ENCODE measurements at places on chromosomes 13 and 19.

- DNase-seq, result no peak
Measured at GRCh38 chr13:46202188-46202795, 9.4 kb upstream of the LRRC63 start.

DNA sequence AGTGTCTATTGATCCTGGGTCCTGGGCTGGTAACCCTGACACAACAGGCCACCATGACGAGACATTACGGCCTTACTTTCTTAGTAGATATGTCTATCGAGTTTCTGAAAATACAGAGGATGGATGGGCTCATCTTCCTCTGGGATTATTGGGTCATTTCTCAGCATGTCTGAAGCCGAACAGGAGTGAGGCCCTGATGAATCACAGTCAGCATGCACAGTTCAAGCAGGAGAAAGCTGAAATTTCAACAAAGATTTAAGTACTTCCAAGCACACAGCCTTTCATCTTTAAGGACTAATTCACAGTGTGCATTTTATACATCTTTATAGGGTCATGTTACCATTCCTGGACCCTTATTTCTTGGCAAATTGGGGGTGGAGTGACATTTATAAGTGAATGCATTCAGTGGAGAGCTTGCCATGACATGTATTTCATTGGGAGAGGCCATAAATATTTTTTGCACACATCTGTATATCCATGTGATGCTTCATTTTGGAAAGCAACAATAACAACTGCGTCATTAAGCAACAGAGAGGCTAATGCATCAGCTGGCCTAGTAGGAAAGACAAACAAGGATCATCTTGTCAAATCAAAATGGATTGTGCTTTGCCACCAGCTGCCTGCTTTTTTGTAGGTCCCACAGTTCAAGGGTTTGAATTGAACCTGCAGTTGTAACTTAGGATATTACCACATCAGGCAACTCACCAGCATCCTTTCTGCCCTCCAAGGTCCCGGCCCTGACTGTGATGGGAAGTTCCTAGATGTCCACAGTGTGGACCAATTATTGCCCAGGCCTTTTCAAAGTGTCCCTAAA, 143.5 kb downstream of the DNAJC15 start:
- DNase-seq, result no peak

- no peak for DNase-seq
Measured at GRCh38 chr13:27481766-27482165, 31.4 kb upstream of the MTIF3 start.

DNA sequence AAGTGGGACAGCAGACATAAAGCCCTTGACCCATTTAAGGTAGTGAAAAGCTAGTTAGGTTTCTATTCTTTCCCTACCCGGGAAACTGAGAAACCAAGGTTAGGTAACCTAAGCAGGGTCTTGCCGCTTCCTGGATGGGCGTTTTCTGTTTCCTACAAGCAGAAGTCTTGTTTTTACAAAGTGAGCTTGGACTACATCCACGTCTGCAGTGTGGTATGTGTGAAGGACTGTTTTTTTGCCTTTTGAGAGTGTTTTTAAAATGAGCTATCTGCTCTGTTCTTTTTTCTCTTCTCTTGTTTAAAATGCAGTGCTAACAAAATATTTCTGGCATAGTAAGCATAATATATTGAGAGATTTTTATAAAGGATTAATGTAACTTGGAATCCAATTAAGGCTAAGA, 49.4 kb downstream of the GPR12 start:
- DNase-seq, result no peak

GRCh38 chr13:102344410-102344809, 57.4 kb downstream of the FGF14 start:
- no peak for DNase-seq

DNA sequence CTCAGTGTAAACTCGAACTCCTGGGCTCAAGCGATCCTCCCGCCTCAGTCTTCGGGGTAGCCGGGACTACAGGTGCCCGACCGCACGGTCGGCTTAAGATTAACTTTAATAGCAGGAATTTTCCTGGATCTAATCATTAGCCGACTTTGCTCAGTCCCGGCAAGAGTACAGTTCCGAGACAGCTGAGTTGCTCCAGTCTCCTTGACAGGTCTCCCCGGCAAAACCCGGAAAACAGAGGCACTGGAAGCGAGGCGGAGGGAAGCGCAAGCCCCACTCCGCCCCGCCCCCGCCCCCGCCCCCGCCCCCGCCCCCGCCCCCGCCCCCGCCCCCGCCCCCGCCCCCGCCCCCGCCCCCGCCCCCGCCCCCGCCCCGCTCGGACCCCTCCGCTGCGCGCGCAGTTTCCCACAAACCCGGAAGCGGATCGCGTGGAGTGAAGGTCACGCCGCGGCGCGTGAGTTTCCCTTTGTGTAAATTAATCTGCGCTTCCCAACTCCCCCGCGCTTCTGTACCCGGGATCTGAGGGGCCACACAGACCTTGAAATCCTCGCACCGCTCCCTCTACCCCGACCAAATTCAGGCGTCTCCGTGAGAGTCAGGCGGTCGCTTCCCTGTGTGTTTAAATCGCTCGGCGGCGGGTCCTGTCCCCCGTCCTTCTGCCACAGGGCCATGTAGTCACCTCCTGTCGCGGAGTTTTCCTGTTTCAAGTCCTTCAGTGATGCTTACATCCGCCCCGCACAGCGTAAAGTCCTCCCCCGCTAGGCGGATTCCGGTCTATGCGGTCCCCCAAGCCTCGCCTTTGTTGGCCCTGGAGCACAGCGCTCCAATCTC, at the start of gene ZNF480:
Gene ZNF480 (plus strand): TSS at position 397 of the 828 bp plus-strand sequence. CDS start 3,244 bp downstream, outside the sequence.
- peak; percentile 79 for DNase-seq

GRCh38 chr19:340620-341385, 3.8 kb downstream of the MIER2 start:
- no peak for DNase-seq

DNA sequence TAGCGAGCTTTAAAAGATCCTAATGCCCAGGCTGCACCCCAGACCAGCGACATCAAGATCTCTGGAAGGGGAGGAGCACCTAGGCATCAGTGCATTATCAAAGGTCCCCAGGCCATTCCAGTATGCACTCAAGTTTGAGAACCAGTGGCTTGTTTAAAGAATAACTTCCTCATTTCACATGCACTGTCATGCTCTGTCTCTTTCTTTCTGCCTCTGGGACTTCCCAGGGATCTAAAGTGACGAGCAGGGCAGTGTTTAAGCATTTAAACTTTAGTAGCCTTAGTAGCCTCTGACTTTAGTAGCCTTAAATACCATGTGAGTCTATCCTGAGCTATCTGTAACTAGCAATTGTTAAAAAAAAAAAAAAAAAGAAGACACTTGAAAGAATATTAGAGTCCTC, 8.9 kb upstream of the FARP1 start:
- peak; percentile 53 for DNase-seq

- DNase-seq, result peak; percentile 45
Measured at GRCh38 chr13:98482476-98483444, 94.1 kb downstream of the STK24 start.

DNA sequence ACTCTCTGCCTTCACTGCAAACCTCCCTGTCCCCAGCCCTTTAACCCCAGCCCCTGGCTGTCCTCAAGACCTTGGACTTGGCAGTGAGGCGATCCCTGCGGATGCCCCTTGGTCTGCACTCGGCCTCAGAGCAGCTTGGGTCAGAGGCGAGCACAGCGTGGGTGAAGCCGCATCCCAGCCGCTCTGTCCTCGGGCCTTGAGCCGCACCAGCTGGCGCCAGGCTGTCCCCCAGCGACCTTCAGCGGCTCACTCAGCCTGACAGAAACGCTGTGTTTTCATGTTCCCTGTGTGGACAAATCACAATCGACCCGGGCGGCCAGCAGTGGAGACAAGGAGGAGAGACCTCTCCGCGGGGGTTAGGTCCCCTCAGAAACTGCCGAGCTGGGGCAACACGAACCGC, 52.0 kb downstream of the GNG7 start:
- DNase-seq, result no peak

GRCh38 chr19:1067341-1067957, 482 bp downstream of the ARHGAP45 start:
- no peak for DNase-seq

DNA sequence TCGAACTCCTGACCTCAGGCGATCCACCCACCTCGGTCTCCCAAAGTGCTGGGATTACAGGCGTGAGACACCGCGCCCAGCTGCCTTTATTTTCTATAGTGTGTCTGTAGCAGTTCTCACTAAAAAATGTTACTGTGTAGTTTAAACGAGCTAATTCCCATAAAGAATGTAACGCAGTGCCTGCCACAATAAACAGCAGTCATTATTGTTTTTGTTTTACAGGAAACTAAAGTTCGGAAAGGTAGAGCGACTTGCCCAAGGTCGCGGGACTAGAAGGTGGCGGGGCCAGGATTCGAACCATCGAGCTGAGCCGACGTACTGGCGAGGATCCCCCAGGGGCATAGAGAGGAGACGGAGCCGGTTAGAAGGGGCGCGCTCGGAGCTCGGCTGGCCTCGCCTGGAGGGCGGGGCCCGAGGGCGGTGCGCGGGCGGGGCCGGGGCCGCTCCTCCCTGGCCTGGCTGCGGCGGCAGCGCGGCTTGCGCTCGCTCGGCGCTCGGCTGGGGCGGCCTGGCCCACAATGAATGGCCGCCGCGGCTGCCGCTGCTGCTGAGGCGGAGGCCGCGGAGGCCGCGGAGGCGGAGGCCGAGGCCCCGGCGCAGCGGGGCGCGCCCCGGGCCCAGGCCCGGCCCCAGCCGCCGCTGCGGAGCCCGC, at the start of gene NACC1:
Gene NACC1 (plus strand): TSS at position 493 of the 652 bp plus-strand sequence. CDS start 16,944 bp downstream, outside the sequence.
- peak; percentile 98 for DNase-seq

- DNase-seq, result no peak
Measured at GRCh38 chr13:44142941-44143665, 230.5 kb upstream of the SERP2 start.

DNA sequence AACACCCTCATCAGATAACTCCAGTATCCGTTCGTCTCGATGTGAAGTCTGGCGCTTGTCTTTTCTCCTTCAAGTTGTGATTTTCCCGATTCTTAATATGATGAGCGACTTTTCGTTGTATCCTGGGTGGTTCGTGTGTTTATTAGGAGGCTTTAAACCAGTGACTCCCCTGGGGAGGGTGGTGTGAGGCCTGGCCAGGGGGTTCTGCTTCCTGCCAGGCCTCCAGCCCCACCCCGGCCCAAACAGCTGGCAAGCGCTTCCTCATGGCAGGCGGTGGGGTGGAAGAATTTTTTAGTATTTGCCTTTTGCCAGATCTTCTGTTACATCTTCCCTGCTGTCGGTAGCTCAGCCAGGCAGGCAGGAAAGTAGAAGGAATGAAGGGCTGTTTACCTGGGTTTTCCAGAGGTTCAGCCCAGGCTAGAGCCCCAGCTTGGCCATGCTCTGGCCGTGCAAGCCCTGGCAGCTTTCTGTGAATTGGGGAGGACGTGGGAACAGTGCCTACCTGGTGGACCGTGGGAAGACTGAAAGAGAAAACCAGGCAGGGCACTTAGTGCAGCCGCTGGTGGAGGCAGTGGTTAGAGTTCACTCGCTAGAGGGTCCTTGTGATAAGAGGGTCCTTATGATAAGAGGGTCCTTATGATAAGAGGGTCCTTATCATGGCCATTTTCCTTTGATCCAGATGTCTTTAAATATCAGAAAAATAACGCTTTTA, 37.7 kb upstream of the DCUN1D2 start:
- DNase-seq, result no peak

GRCh38 chr19:37007587-37008220, 70.5 kb upstream of the ZNF420 start:
- DNase-seq, result no peak

DNA sequence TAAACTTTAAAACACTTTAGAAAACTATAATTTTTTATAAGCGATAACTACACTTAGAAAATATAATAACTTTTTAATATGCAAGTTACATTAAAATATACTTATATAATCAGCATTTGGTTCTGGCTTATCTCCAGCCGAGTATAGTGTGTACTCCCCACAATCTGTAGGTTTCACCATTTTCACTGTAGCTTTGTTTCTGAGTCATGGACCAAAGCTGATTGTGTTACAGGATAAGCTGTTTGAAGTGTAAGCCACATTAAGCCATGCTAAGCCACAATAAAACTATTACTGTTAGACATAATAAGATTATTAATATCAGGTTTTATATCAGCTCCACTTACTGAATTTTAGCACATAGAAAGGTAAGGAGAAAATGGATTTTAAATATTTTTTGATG, 43.8 kb downstream of the CCDC122 start:
- DNase-seq, result no peak

- no peak for DNase-seq
Measured at GRCh38 chr13:84211048-84211447, 328.8 kb upstream of the SLITRK1 start.

- DNase-seq, result no peak
Measured at GRCh38 chr19:30781047-30781446, 408.9 kb downstream of the ZNF536 start.

- DNase-seq, result no peak
Measured at GRCh38 chr13:66513728-66514127, 716.4 kb downstream of the PCDH9 start.

- DNase-seq, result no peak
Measured at GRCh38 chr19:5071579-5071978, 102.7 kb downstream of the KDM4B start.

- peak; percentile 68 for DNase-seq
Measured at GRCh38 chr19:17333611-17334413, 843 bp downstream of the ANO8 start.
